ENCODE measurements at places on chromosomes 3 and 15.
A peak's percentile ranks its signal among the peaks of the same experiment; 100 is the strongest.

DNA sequence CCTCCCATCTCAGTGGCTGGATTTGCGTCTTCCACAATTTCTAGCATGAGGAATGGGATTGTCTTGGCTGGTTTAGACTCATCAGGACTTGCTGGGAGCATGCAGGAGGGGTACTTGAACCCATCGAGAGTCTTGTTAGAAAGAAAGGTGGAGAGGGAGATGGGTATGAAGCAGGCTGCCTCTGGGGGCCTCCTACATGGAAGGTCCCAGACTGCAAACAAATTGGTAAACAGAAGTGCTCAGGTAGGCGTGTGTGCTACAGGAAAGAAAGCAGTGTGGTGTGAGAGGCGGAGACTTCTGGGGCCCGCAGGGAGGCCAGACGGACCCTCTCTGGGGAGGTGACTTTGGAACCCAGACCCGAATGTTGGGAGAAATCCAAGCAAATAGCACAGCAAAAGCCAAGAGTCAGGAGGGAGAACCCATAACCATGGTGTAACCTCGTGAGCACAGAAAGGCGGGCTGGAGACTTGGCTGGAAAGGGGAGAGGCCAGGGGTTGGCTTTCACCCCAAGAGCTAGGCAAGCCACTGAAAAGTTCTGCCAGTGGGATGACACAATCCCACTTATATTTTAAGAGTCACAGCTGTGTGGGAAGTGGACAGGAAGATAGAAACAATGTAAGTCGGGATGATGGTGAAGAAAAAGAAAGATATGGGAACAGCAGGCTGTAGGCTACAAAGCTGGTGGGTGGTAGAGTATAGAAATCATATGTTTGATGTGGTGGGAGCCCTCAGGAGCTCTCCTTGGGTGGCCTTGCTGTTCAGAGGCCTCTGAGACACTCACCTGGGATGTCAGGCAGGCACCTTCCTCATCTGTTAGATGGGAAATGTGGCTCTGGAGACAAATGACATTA is 130.1 kb upstream of the PRR20G start:
- DNase-seq, result no peak

- DNase-seq, result no peak
Measured at GRCh38 chr15:70545526-70545925, 217.8 kb downstream of the UACA start.

DNA sequence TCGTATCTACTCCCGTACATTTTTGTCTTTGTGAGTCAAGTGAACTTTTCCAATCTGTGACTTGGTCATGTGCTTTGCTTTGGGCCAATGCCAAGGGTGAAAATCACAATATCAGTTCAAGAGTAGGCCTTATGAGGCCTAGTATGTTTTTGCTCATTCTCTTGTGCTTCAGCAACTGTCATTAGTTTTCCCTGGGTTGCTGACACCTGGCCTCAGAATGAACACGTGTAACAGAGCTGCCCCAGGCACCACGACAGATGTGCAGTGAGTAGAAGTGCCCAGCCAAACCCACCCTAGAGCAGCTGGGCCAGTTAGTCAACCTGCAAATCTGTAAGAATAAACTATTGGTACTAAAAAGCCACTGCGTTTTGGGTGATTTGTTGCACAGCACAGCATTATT is 460.3 kb upstream of the WNT5A start:
- peak; percentile 52 for DNase-seq

DNA sequence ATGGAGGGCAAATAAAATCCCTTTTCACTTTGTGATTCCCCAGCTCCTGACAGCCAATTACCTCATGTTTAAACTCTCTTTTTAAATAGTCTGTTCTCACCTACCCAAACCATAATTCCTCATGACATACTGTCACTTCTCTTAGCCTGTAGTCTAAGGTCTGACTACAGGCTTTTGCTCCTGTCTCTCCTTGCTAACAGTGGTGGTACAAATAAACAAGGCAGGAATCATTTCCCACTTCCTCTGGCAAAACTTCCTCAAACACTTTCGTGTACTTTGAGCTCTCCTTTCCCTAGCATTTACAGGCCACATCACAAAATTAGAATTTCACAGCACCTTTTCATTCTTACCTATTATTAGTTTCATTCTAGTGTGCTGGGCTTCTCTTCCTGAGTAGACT is 51.8 kb downstream of the ATP8B4 start:
- no peak for DNase-seq

GRCh38 chr15:65338823-65339222 is 34.3 kb downstream of the RNU5B-1 start:
- no peak for DNase-seq

- DNase-seq, result no peak
Measured at GRCh38 chr3:107441617-107442016, 64.4 kb downstream of the CCDC54 start.

- no peak for DNase-seq
Measured at GRCh38 chr3:183369117-183369516, 59.3 kb downstream of the MCF2L2 start.

- DNase-seq, result no peak
Measured at GRCh38 chr3:127777332-127777731, 45.0 kb downstream of the MGLL start.

GRCh38 chr3:15892311-15893227 is 94.8 kb upstream of the ANKRD28 start:
- no peak for DNase-seq
